ENCODE measurements at places on chromosomes 16 and 17. TPM values are rescaled to one million over a fixed set of nuclear protein-coding genes. Genes with fewer than 3 reads are reported as not detected.

The CRHR1 gene
- 0.76 TPM for total RNA-seq

The TBC1D26 gene
- not detected for total RNA-seq

DNA sequence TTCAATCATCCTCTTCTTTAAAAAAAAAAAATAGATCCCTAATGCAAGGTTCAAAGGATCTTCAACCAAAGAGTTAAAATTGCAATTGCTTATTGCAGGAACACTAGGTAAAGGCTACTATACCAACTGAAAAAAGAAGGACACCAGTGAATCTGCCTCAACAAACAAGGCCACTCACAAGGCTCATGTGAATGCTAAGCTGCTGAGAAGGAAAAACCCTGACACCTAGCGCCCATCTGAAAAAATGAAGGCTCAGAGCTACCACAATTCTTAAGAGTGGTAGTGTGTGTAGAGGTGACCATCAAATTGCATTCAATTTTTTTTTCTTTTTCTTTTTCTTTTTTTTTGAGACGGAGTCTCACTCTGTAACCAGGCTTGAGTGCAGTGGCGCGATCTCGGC is 201.6 kb upstream of the C17orf78 start:
- peaks cover 9% of the 10 kb centered on the region for H3K4me1 ChIP-seq
- DNase-seq = no peak
- no peaks in the 10 kb centered on the region for H3K27me3 ChIP-seq
- peaks cover 22% of the 10 kb centered on the region for H3K36me3 ChIP-seq

- H3K27ac ChIP-seq = no peak overlapping the region
- H3K4me1 ChIP-seq = no peaks in the 10 kb centered on the region
- peaks cover 35% of the 10 kb centered on the region for H3K36me3 ChIP-seq
- DNase-seq = no peak
Measured at GRCh38 chr16:3592559-3592958, 15.4 kb upstream of the NLRC3 start.

- no peak overlapping the region for H3K27ac ChIP-seq
- DNase-seq = no peak
- peaks cover 40% of the 10 kb centered on the region for H3K27me3 ChIP-seq
- H3K4me3 ChIP-seq = no peak overlapping the region
- no peaks in the 10 kb centered on the region for H3K36me3 ChIP-seq
Measured at GRCh38 chr16:85871756-85872155, 27.2 kb upstream of the IRF8 start.

Data from suprapubic skin (tissue), 4 donors.